Esophagus squamous epithelium (tissue), 5 donors: ENCODE measurements at places on chromosomes 5 and 9.

DNA sequence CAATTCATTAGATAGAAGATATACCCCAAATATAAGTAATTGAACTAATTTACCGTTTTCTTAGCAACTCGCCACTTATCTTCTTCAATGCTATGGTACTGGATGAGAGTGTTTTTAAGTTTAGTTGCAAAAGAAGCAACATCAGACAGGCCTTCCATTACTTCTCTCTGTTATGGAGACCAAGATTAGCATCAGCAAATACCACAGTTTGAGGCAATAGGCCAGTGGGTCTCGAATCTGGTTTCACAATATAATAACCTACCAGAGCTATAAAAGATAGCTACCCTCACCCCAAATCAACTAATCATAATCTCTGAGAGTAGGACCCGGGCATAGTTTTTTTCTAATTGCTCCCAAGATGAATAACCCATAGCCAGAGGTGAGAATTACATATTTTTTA, 5.1 kb downstream of the STARD4 start:
- DNase-seq = no peak

DNA sequence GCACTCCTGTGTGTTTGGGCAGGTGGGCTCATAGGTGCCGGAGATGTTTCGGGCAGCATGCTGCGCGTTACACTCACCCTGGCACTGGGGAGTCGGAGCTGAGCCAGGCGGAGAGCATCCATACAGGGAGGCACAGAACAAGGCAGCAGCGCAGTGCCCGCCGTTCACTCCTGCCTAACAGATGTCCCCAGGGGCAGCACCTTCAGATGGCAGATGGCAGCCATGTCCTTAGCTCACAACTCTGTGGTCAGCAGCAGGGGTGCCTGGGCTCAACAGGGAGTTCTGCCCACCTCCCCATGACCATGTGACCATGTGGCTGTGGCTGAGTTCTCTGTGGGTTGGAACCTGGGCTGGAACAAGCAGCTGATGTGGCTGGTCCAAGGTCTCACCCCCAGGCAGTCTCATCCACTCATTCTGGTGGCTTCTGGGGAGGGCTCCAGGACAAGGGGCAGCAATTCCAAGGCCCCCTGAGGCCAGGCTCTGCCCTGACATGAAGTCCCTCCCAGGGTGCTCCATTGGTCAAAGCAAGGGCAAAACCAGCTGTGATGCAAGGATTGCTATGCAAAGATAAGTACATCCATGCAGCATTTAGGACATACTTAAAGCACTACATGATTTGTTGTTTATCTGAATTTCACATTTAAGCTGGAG, 64.2 kb downstream of the MRPL36 start:
- DNase-seq = no peak

GRCh38 chr9:97506306-97506705, 4.8 kb downstream of the TMOD1 start:
- DNase-seq = no peak

- no peak for DNase-seq
Measured at GRCh38 chr5:177008716-177009115, 2.1 kb upstream of the UIMC1 start.

DNA sequence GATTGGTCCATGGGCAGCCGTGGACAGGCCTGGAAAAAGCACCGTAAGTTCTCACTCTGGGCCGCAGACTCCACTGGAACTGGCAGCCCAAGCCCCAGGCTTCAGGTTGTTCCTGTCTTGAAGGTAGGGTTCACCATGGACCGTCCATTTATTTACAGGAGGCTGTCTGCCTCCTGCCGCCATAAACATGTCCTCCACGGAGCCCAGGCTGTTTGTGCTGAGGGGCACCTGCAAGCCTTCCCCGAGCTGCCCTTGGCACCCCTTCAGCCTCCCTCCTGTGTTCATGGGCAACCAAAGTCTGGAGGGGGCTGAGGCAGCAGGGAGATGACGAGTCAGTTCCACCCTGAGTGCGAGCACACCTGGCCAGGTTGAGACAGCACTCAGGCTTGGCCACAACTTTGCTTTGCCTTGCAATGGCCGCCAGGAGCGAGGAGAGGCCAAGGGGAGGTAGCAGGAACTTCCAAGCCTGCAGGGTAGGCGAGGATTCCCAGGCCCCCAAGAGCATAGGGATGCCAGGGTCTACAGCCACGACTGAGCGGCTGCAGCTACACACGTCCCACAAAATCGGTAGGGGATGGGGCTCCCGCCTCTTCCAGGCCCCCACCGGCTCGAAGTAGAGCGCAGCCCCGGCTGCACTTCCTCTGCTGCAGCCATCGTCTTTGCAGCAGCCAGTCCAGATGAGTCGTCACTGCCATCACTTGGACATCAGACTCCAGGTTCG, 1625.6 kb upstream of the ACO1 start:
- DNase-seq = no peak
